ENCODE measurements at places on chromosomes 13 and 19.

GRCh38 chr19:38114651-38115050 lies 109.4 kb downstream of the DPF1 start:
- no peak for ATAC-seq

DNA sequence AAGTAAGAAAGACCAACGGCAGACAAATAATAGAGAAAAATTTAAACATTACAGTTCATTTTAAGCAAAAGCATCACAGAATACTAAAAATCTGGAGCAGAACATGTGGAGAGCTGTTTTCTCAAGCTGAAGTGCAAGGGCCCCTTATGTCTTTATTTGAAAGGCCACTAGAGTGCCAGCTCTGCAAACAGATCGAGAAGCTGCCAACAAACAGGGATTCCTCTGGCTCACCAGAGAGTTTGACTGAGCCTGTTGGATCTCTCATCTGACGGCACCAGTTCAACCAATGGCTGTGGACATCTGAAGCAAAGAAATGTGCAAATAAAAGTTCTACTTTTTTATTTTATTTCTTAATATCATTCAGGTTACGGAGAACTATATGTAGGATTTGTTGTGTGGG lies 119.7 kb downstream of the COL4A2 start:
- ATAC-seq, result no peak

- ATAC-seq, result no peak
These were observed 15.0 kb downstream of the PPP5C start for GRCh38 chr19:46361915-46362314.

DNA sequence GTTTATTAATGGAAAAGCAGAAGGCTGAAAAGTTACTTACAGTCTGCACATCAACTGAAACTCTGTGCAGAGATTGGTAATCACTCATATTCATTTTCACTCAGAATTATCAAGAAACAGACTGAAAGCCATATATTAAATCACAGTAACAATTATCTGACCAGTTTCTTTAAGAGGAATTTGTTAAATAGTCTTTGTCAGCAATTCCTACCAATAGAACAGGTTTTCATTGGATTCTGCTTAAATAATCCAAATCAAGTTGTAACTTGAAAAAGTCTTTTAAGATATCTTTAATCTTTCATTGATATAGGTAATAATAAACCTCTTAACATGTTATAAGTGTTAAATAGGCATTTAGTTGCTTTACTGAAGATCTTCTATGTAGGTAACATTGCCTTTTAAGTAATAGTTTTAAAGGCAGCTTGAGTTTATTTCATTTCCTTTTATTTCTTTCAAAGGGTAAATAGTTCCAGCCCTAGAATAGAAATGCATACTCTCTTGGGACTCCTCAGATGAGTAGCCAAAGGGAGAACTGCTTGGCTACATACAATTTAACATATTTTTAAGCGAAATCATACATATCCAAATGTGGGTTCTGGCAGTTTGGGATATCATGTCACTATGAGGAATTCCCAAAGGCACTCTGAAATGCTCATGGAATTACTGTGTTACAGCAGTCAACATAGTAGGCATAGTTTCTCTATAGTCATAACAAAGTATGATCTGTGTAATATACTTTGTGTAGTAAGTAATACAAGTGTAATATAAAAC lies 326.0 kb upstream of the SPRY2 start:
- no peak for ATAC-seq

DNA sequence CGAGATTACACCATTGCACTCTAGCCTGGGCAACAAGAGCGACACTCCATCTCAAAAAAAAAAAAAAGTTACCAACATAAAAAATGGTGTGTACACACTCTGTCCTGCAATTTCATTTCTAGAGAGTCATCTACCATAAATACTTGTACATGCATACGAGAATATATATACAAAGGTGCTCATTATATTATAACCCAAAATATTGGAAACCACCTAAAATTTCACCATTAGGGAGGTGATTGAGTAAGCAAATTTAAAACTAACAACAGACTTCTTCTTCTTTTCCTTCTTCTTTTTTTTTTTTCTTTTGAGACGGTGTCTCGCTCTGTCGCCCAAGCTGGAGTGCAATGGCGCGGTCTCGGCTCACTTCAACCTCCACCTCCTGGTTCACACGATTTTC lies 7.4 kb upstream of the C5AR1 start:
- no peak for ATAC-seq

DNA sequence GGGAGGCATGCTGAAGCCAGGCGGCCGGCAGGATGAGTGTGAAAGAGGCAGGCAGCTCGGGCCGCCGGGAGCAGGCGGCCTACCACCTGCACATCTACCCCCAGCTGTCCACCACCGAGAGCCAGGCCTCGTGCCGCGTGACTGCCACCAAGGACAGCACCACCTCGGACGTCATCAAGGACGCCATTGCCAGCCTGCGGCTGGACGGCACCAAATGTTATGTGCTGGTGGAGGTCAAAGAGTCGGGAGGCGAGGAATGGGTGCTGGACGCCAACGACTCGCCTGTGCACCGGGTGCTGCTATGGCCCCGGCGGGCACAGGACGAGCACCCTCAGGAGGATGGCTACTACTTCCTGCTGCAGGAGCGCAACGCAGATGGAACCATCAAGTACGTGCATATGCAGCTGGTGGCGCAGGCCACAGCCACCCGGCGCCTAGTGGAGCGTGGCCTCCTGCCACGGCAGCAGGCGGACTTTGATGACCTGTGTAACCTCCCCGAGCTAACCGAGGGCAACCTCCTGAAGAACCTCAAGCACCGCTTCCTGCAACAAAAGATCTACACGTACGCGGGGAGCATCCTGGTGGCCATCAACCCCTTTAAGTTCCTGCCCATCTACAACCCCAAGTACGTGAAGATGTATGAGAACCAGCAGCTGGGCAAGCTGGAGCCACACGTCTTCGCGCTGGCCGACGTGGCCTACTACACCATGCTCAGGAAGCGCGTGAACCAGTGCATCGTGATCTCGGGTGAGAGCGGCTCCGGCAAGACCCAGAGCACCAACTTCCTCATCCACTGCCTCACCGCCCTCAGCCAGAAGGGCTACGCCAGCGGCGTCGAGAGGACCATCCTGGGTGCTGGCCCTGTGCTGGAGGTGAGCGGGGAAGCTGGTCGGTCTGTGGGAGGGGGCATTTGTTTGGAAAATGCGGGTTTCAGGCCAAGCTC lies 26.4 kb downstream of the MYO9B start:
- ATAC-seq, result peak; percentile 84

DNA sequence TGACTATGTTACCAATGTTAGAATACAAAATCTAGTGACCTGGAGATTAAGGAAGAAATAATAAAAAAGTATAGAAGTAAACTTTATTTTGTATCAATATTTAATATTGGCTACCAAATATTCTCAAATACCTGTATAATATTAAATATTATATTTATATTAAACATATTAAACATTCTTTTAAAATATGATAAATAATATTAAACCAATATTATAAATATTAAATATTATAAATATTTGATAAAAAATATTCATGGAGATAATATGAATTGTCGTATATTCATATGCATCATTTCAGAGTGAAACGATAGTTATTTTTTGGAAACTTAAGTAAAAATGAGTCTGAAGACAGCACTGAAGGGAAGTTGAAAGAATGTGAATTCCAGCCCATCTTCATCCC lies 571.2 kb upstream of the KLF12 start:
- ATAC-seq, result no peak

DNA sequence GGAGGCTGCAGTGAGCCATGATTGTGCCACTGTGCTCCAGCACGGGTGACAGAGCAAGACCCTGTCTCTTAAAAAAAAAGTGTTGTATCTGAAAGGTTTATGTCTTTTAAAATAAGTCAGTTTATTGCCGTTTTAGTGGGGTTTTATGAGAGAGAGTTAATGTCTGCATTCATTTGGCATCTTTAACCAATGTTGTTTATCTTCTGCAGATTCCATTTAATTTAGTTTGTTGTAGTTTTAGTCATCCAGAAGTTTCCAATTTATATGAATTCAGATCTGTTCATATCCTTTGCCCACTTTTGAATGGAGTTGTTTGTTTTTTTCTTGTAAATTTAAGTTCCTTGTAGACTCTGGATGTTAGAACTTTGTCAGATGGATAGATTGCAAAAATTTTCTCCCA lies 36.7 kb upstream of the LPAR6 start:
- no peak for ATAC-seq

GRCh38 chr19:23718802-23719201 lies 31.8 kb upstream of the ZNF675 start:
- ATAC-seq, result no peak

DNA sequence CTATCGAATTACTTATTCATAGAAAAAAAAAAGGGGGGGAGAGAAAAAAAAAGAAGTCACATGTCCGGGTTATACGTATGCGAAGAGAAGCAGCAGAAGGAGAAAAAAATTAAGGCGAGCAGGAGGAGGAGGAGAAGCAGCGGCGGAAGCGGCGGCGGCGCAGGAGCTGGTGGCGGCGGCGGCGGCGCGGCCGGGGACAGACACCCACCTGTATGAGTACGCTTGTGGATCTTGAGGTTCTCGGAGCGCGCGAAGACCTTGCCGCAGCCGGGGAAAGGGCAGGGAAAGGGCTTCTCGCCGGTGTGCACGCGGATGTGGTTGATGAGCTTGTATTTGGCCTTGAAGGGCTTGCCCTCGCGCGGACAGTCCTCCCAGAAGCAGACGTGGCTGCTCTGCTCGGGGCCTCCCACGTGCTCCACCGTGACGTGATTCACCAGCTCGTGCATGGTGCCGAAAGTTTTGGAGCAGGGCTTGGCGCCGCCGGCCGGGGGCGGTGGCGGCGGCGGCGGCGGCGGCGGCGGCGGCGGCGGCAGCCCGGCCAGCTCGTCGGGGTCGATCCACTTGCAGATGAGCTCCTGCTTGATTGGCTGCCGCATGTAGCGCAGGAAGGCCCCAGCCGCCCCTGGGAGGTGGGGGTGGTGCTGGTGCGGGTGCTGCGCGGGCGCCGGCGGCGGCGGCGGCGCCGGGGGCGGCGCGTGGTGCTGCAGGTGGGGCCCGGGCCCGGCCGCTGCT lies 1.5 kb downstream of the ZIC5 start:
- ATAC-seq, result no peak

DNA sequence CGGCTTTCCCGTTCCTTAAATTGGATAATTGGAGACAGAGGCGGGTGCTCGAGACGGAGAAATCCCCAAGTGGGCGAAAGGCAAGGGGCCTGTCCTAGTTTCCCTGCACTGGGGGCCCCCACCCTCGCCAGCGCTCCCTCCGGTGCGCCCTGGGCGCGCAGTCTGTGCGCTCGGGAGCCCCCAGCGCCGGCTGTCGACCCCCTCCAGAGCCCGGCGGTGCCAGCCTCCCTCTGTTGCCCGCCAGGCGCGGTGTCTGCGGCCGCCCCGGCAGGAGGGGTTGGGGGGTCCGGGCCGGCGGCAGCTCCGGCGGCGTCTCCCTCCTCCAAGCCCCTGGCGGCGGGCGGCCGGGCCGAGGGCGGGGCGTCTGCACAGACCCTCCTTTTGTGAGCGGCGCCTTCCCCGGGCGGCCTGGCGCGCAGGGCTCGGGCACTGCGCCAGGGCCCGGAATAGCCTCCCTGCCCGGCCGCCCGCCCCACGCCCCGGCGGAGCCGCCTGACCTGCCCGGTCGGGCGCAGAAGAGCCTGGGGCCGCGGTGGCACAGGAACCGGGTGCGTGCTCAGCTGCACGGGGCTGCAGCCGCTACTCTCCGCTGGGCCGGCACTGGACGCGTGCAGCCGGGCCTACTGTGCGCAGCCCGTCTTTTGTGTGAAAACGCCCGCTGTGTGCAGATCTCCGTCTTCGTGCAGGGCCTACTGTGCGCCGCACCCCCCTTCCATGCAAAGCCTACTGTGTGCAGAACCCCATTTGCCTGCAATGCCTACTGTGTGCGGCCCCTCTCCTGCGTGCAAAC lies 13.2 kb downstream of the GADD45B start:
- peak; percentile 64 for ATAC-seq

DNA sequence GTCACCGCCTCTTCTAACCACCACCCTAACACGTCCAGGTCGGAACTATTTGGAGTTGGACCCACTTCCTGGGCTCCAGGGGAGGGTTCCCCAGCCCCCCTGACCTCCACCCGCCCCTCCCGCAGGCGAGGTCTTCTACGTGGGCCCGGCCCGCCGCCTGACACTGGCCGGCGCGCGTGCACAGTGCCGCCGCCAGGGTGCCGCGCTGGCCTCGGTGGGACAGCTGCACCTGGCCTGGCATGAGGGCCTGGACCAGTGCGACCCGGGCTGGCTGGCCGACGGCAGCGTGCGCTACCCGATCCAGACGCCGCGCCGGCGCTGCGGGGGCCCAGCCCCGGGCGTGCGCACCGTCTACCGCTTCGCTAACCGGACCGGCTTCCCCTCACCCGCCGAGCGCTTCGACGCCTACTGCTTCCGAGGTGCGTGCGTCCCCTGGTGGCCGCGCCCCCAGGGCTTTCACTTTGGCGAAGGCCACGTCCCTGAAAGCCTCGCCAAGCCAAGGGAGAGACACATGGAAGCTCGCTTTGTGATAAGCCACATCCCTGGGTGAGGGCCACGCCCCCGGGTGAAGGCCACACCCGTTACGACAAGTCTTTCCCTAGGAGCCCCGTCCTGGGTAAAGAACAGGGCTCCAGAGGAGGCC lies 13.2 kb downstream of the NCAN start:
- ATAC-seq, result peak; percentile 80

GRCh38 chr19:47661161-47661560 lies 52.1 kb upstream of the EHD2 start:
- no peak for ATAC-seq

DNA sequence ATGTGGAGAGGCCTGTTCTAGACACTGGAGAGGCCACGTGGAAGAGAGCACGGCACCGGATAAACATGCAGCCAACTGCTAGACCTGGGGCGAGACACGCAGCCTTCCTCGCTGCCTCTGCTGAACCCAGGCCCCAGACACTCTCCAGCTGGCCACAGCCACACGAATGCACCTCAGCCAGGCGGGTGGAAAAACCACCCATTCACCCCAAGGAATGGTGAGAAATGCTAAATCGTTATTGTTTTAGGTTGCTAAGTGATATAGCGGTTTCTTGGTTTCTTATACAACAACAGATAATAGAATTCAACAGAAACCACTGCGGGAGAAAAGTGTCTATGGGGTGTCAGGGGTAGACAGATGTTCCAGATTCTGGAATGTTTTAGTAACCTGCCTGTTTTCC lies 52.5 kb downstream of the STK24 start:
- ATAC-seq, result no peak

GRCh38 chr13:99636728-99637353 lies 135.6 kb downstream of the TM9SF2 start:
- peak; percentile 77 for ATAC-seq

DNA sequence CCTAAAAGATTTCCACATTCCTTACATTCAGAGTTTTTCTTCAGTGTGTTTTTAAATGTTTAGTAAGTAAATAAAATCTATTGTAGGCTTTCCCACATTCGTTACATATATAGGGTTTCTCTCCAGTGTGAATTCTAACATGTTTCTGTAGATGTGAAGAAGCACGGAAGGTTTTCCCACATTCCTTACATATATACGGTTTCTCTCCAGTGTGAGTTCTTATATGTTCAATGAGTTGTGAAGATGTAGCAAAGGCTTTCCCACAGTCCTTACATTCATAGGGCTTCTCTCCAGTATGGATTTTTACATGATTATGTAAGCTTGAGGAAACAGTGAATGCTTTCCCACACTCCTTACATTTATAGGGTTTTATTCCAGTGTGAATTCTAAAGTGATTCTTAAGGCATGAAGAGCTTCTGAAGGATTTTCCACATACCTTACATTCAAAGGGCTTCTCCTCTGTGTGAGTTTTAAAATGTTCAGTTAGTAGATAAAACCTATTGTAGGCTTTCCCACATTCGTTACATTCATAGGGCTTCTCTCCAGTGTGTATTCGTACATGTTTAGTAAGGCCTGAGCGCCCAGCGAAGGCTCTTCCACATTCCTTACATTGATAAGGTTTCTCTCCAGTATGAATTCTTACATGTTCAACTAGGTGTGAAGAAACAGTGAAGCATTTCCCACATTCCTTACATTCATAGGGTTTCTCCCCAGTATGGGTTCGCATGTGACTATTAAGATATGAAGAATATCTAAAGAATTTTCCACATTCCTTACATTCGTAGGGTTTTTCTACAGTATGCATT lies 18.2 kb downstream of the ZNF121 start:
- ATAC-seq, result no peak
